ENCODE measurements at places on chromosomes 2 and 18.

- DNase-seq: no peak
These were observed 41.3 kb downstream of the LHCGR start for GRCh38 chr2:48714245-48714644.

DNA sequence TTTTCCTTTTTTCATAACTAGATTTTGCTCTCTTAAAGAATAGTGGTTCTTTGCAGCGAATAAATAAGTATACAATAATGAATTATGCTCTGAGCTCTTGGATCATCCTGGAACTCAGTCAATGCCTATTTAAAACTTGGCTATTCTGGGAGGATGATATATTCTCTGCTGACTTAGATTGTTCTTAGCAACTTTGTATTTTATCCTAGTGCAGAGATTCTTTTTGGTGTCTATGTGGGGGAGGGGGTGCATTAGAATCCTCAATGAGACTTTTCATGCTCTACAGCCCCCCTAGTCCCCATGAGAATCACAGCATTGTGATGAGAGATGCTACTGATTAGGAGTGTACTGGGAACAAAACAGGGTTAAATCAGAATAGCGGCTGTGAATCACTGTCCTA, 8.8 kb upstream of the FAM98A start:
- no peak for DNase-seq

GRCh38 chr2:46331109-46331766, 34.0 kb downstream of the EPAS1 start:
- no peak for DNase-seq

GRCh38 chr2:44124500-44124899, 44.2 kb upstream of the PPM1B start:
- no peak for DNase-seq

GRCh38 chr2:197181491-197181890, 129.1 kb downstream of the ANKRD44 start:
- no peak for DNase-seq

DNA sequence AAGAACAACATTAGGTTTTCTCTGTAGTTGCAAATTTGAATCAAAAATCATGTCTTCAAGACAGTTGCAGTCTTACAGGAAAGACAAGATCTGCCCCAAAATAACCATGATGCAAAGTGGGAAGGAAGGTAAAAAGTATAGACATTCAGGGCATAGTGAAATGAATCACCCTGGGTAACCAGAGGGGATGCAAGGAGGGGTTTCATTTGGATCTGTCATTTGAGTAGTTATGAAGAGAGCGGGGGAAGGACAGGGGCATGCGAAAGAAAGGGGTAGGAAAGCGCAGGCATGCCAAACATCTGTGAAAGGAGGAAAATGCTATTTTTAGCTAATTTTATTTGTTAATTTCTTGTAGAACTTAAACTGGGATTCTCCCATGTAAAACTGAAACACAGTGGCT, 219.1 kb upstream of the BOD1L2 start:
- DNase-seq: no peak

- DNase-seq: no peak
These were observed 73.5 kb upstream of the SRD5A2 start for GRCh38 chr2:31654241-31654640.

DNA sequence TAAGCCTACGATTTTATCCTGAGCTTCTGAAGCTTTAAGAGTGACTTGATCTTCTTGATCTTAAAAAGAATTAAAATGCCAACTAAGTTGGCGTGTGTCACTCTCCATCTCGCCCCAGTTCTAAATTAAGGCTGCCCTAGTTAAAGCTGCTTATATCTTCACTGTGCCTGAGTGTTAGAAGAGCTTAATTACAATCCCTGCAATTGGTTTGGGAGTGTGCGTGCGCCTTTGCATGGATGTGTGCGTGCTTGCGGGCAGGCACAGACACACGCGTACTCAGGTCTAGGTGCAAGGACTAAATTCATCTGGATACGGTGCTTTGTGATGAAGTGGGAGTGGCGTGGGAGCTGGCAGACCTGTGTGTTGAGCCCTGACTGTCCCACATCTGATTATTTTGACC, 201.5 kb downstream of the FAM210A start:
- no peak for DNase-seq

DNA sequence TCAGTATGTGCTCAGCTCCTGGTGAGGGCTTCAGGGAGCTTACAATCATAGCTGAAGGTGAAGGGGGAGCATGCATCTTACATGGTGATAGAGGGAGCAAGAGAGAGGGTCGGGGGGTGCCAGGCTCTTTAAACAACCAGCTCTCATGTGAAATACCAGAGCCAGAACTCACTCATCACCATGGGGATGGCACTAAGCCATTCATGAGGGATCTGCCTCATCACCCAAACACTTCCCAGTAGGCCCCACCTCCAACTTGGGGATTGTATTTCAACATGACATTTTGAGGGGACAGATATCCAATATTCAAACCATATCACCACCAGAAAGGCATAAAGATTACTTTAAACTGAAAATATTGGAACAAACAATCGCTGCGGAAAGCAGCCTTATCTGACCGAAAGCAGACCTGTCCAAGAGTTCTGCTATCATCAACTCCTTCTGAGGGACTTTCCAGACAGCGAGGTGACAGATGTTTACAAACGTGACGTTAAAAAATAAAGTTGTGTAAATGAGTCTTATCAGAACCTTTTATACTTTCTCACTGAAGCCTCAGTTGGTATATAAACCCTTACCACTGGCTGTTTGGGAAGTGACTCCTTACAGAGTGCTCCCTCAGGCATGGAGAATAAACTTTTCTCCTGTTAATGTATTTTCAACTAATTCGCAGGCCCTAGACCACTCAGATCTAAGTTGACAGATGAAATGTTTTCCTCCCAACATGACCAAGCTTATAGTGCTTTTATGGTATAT, 35.5 kb upstream of the PTH2R start:
- DNase-seq: no peak

- DNase-seq: no peak
These were observed 28.1 kb downstream of the MRPL33 start for GRCh38 chr2:27799646-27800010.
